BE2C (cell line): ENCODE measurements at places on chromosomes 2 and 18.

DNA sequence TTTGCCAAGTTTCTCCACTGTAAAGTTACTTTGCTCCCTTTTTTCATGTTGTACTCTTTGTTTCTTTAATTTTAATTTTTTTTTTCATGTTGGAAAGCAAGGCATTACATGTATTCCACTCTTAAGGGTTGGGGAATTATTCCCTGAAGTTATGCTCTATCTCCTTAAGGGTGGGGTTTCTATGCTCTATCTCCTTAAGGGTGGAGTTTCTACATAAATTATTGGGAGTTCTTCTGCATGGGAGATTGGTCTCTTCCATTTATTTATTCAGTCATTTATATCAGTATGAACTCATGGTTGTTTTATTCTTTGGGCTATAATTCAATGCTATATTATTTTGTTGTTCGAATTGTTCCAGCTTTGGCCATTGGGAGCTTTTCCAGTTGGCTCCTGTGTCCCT lies 11.2 kb downstream of the MRPL33 start:
- no peak for DNase-seq

DNA sequence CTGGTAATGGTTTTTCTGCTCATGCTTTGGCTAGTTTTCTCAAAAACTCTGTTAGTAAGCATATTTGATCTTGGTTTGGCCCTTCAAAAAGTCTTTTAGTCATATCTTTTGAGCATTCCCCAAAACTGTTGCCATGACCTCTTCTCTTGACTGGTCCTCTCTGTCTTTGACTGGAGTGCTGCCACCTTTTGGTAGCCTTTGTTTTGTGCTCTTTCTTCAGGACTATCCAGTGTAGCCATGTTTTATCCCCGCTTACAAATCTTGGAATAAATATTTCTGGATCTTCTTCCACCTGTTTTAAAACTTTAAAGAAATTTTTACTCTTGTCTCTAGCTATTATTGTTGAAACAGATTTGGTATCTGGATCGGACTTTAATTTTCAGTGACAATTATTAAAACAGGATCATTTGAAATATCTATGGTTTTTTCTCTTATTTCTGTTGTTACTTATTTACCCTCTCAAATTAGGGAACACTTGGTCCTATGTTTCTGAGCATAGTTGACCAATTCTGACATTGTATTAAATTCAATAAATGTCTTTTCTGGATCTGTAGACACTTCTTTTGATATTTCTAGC lies 965 bp upstream of the ELOA2 start:
- peak; percentile 7 for DNase-seq

- no peak for DNase-seq
Measured at GRCh38 chr2:148172131-148172753, 151.4 kb downstream of the MBD5 start.

DNA sequence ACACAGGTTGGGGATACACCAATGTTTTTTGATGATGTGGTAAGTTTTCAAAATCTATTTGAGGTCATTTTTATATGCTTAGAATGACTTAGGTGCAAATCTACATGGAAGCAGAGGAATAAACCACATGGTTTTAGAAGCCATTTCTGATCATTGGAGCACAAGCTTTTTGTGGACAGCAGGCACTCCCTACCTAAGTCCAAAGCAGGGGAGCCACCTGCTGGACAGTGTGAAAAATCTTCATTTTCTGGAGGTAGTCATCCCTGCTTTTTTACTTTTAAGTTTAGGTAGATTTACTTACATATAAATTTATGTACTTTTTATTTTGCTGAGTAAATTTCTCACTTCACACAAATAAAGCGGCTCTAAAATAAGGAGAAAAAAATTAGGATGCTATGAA lies 323.2 kb downstream of the PLCL1 start:
- peak; percentile 57 for DNase-seq

DNA sequence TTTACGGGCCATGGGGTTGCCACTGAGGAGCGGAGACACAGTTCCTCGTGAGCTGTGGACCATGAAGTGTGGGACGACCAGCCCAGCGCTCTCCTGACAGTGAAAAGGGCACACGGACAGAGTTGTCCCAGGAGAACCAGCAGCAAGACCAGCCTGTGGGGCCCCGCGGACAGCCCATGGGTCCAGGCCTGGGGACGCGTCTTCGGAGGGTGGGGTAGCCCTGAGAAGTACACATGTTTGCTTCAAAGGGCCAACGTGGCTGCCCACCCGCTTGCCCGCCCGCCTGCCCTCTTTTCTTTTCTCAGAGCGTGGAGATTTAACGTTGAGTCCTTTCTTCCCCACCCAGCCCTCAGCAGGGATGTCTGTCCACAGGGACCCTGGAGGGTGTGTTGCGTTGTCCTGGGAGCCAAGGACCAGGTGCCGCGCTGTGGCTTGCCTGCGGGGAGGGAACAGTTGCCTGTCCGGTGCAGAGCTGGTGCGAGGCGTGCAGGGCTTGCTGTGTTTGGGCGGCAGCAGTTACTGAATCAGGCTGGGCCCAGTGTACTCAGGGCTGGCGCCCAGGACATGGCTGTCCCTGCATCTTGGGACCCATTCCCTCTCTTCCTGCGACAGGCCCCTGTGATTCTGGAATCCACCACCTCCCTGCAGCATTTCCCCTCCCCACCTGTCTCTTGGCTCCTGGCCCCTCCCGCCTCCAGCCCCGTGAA lies 120.1 kb upstream of the HDAC4 start:
- no peak for DNase-seq
